ENCODE measurements at places on chromosomes 3 and 15.

GRCh38 chr3:86180696-86181095, 810.3 kb downstream of the VGLL3 start:
- no peak overlapping the region for H3K4me3 ChIP-seq
- DNase-seq: no peak
- H3K36me3 ChIP-seq: no peaks in the 10 kb centered on the region
- no peaks in the 10 kb centered on the region for H3K27me3 ChIP-seq
- H3K4me1 ChIP-seq: no peaks in the 10 kb centered on the region
- no peak overlapping the region for H3K27ac ChIP-seq

DNA sequence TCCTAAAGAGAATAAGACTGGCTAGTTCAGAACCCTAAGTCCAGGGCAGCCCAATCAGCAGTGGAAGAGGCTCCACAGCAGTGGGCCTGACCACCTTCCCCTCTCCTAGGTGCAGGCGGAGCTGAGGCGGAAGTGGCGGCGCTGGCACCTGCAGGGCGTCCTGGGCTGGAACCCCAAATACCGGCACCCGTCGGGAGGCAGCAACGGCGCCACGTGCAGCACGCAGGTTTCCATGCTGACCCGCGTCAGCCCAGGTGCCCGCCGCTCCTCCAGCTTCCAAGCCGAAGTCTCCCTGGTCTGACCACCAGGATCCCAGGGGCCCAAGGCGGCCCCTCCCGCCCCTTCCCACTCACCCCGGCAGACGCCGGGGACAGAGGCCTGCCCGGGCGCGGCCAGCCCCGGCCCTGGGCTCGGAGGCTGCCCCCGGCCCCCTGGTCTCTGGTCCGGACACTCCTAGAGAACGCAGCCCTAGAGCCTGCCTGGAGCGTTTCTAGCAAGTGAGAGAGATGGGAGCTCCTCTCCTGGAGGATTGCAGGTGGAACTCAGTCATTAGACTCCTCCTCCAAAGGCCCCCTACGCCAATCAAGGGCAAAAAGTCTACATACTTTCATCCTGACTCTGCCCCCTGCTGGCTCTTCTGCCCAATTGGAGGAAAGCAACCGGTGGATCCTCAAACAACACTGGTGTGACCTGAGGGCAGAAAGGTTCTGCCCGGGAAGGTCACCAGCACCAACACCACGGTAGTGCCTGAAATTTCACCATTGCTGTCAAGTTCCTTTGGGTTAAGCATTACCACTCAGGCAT, 33.7 kb downstream of the VIPR1 start:
- no peaks in the 10 kb centered on the region for H3K27me3 ChIP-seq
- H3K36me3 ChIP-seq: peaks cover 2% of the 10 kb centered on the region
- no peaks in the 10 kb centered on the region for H3K4me1 ChIP-seq
- no peak overlapping the region for H3K4me3 ChIP-seq

GRCh38 chr15:66942649-66943390, 122.6 kb upstream of the SMAD3 start:
- no peaks in the 10 kb centered on the region for H3K27me3 ChIP-seq
- H3K27ac ChIP-seq: no peak overlapping the region
- no peaks in the 10 kb centered on the region for H3K36me3 ChIP-seq
- no peak overlapping the region for H3K4me3 ChIP-seq
- no peak for DNase-seq

DNA sequence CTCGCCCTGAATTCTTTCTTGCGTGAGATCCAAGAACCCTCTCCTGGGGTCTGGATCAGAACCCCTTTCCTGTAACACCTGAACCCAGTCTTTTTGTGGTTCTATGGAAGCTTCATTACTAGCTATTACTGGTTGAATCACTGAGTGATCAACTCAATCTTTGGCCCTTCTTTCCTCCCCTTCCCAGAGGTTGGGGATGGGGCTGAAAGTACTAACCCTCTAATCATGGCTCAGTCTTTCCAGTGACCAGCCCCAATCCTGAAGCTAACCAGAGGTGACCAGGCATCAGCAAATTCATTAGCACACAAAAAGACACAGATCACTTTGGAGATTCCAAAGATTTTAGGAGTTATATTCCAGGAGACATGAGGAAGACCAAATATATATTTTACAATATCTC, 39.5 kb downstream of the HERC1 start:
- no peaks in the 10 kb centered on the region for H3K36me3 ChIP-seq
- no peaks in the 10 kb centered on the region for H3K27me3 ChIP-seq
- DNase-seq: no peak
- no peak overlapping the region for H3K4me3 ChIP-seq
- no peak overlapping the region for H3K27ac ChIP-seq

GRCh38 chr15:29613951-29614382, 208.3 kb downstream of the TJP1 start:
- no peak overlapping the region for H3K27ac ChIP-seq
- no peaks in the 10 kb centered on the region for H3K27me3 ChIP-seq
- H3K4me1 ChIP-seq: no peaks in the 10 kb centered on the region
- no peaks in the 10 kb centered on the region for H3K36me3 ChIP-seq
- H3K4me3 ChIP-seq: no peak overlapping the region
- DNase-seq: no peak

Measured in spinal cord (tissue), 10 donors.